Caco-2 (cell line): ENCODE measurements at places on chromosomes 7 and 10. TPM values are rescaled to one million over a fixed set of nuclear protein-coding genes. Genes with fewer than 3 reads are reported as not detected.

DNA sequence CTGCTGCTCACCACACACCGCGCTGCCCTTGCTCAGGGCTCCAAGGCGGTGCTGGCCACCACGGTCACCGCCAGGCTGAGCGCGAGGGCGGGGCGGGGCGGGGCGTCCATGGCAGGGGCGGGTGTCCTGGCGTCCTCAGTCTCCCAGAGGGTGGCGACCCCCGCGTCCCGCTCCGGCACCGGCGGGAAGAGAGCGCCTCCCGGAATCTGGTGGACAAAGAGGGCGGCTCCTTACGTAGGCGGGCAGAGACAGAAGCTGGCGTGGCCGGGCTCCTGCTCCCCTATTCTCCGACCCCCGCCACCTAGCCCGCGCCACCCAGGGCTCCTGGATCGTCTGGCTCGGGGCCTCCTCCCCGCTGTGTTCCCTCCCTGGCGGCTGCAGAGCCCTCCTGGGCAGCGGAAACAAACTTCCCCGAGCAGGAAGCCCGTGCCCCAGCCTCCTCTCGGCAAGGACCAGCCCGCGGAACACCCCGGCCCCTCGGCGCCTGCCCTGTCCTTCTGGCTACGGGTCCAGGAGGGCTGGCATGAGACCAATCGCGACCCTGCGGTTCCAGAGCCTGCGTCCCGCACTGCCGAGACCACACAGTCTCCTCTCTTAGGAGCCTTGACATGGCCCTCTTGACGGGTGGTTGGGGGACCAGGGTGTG, 133.8 kb upstream of the ZNF92 start:
- H3K4me3 ChIP-seq: peak overlapping the region; percentile 51
- H3K27me3 ChIP-seq: no peaks in the 10 kb centered on the region
- no peak overlapping the region for H3K27ac ChIP-seq
- no peaks in the 10 kb centered on the region for H3K36me3 ChIP-seq
- peak; percentile 49 for DNase-seq

- no peaks in the 10 kb centered on the region for H3K27me3 ChIP-seq
- H3K4me1 ChIP-seq: peaks cover 32% of the 10 kb centered on the region; the same call in 1 of the 2 replicates
- H3K4me3 ChIP-seq: no peak overlapping the region
- H3K27ac ChIP-seq: peak overlapping the region; percentile 16
- peaks cover 1% of the 10 kb centered on the region; the same call in 1 of the 2 replicates for H3K36me3 ChIP-seq
Measured at GRCh38 chr10:121526135-121526790, 72.0 kb downstream of the FGFR2 start.

- no peak overlapping the region for H3K27ac ChIP-seq
- H3K4me1 ChIP-seq: no peaks in the 10 kb centered on the region
- no peak for DNase-seq
- H3K27me3 ChIP-seq: no peaks in the 10 kb centered on the region
- H3K4me3 ChIP-seq: no peak overlapping the region
- no peaks in the 10 kb centered on the region for H3K36me3 ChIP-seq
Measured at GRCh38 chr10:61406736-61407135, 46.4 kb downstream of the TMEM26 start.

GRCh38 chr10:42888504-42889095, 106.0 kb downstream of the BMS1 start:
- no peaks in the 10 kb centered on the region for H3K4me1 ChIP-seq
- DNase-seq: no peak
- no peak overlapping the region for H3K27ac ChIP-seq
- no peaks in the 10 kb centered on the region for H3K36me3 ChIP-seq
- H3K4me3 ChIP-seq: no peak overlapping the region

Gene GBX1
- total RNA-seq: not detected in 2 replicates

- no peak for DNase-seq
- H3K4me3 ChIP-seq: no peak overlapping the region
- H3K4me1 ChIP-seq: no peaks in the 10 kb centered on the region
Measured at GRCh38 chr10:87991946-87992345, 128.5 kb downstream of the PTEN start.

- no peak for DNase-seq
- no peaks in the 10 kb centered on the region for H3K4me1 ChIP-seq
- no peaks in the 10 kb centered on the region for H3K36me3 ChIP-seq
- no peaks in the 10 kb centered on the region for H3K27me3 ChIP-seq
- H3K4me3 ChIP-seq: no peak overlapping the region
Measured at GRCh38 chr10:124928545-124928944, 13.4 kb upstream of the ZRANB1 start.
